Small intestine (tissue), 16 donors: ENCODE measurements at places on chromosomes 1 and 21.
A peak's percentile ranks its signal among the peaks of the same experiment; 100 is the strongest.

GRCh38 chr21:21605521-21605920 is 607.3 kb downstream of the NCAM2 start:
- DNase-seq, result no peak

- DNase-seq, result no peak
These were observed 10.1 kb downstream of the TRAF5 start for GRCh38 chr1:211336775-211337174.

- no peak for DNase-seq
These were observed 428.9 kb upstream of the C1orf87 start for GRCh38 chr1:60502506-60502905.

- no peak for DNase-seq
These were observed 7.0 kb upstream of the TNFRSF1B start for GRCh38 chr1:12159816-12160215.

- no peak for DNase-seq
These were observed 3.5 kb downstream of the TGFB2 start for GRCh38 chr1:218348628-218349071.

DNA sequence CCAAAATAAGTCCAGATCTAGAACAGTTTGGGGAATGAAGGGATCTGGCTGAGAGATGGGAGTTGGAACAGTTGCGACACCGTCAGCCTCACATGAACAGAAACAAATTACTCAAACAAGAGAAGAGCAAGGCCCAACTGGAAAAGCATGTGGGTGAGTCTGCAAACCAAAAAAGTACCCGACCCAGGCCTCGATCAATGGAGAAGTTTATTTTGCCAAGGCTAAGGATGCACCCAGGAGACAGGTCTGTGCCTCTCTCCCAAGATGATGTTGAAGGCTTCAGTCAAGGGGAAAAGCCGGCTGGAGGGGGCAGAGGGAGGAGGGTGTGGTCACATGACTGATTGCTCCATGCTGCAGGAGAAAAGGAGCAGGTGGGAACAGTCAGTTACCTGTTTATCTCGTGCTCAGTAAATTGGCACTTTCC is 42.3 kb downstream of the KRTAP10-1 start:
- peak; percentile 43 for DNase-seq

DNA sequence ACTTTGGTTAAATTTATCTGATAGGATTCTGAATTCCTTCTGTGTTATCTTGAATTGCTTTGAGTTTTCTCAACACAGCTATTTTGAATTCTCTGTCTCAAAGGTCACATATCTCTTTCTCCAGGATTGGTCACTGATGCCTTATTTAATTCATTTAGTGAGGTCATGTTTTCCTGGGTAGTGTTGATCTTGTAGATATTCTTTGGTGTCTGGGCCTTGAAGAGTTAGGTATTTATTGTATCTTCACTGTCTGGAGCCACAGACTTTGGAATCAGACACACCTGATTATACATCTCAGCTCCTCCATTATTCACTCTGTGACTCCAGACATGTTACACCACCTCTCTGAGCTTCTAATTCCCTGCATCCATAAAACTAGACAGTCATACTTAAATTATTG is 34.2 kb upstream of the ETS2 start:
- peak; percentile 92 for DNase-seq

DNA sequence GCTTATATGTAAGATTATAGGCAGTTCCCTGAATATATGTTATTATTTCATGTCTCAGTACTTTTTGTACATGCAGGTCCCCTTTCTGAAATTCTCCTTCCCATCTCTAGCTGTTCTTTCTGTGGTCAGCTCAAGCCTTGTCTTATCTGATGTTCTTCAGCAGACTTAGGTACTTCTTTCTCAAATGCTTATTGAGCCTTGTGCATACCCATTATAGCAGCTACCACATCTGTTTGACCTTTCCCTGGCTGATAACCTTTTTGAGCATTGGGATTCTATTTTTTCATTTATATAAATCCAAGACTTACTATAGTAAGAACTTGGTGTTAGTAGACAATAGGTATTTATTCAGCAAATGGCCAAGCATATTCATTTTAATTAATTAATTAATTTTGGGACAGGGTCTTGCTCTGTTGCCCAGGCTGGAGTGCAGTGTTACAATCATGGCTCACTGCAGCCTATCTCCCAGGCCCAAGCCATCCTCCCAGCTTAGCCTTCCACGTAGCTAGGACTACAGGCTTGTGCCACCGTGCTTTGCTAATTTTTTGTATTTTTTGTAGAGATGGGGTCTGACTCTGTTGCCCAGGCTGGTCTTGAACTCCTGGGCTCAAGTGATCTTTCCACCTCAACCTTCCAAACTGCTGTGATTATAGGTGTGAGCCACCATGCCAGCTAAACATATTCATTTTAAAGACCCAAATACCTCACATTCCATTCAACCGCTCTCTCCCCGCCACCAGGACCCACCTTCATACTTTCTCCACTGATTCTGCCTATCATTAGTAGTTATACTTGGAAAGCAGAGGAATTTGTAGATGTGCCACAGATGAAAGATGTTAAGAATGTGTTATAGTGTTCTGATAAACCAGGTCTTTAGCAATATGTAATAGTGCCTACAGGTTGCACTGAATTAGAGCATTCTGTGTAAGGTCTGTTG is 16.7 kb downstream of the TIPRL start:
- no peak for DNase-seq

- peak; percentile 80 for DNase-seq
These were observed 6.7 kb downstream of the LMO4 start for GRCh38 chr1:87335175-87335884.

- peak; percentile 36 for DNase-seq
These were observed 27.5 kb upstream of the SLAMF6 start for GRCh38 chr1:160550572-160551034.

DNA sequence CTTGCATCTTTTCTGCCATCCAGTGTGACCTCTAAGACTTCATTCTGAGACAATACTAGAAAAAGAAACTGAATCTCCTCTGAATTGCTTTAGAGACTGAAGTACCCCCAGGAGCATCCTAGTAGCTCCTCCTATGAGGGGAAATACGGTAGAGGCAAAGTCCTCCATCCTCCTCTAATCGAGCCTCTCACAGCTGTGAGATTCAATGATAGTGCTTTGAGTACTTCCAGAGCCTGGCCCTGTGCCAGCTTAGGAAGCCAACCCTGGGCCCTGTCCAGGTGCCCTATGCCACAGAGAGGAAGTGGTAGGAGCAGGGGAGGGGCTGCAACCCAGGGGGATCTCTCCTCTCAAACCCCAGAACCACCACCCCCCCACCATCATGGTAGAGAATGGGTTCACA is 10.7 kb downstream of the RORC start:
- no peak for DNase-seq

DNA sequence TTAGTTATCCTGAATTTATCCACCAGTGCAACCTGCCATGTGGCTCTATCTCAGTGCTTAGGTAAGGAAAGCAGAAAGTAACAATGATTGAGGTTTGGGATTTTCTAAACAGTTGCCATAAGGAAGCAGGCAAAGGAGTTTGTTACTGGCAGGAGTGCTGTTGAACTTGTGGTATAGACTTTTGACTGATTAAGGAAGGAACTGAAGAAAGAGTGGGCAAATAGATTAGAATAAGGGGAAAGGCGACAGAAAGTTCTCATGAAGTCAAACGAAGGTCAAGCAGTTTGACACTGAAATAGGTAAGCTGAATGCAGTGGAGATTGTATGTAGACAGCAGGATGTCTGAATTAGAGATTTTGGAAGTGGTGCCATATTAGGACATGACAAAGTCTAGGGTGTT is 24.2 kb upstream of the CR2 start:
- DNase-seq, result no peak

DNA sequence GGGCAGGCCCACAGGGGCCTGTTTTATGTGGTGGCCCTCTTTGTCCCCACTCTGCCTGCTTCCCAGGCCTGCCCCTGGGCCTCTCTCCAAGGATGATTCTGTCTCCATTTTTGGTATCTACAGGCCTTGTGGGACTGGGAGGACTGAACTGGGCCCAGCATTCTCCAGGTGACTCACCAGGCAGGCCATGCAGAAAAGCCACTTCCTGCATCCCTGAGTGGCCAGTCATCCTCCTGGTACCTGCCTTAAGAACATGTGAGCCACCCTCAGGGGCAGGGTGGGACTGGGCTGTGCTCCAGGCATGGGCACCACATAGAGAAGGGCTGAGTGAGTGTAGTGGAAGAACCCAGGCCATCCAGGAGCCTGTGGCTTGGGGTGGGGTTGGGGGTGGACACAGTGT is 20.0 kb upstream of the BCAR3 start:
- DNase-seq, result no peak

DNA sequence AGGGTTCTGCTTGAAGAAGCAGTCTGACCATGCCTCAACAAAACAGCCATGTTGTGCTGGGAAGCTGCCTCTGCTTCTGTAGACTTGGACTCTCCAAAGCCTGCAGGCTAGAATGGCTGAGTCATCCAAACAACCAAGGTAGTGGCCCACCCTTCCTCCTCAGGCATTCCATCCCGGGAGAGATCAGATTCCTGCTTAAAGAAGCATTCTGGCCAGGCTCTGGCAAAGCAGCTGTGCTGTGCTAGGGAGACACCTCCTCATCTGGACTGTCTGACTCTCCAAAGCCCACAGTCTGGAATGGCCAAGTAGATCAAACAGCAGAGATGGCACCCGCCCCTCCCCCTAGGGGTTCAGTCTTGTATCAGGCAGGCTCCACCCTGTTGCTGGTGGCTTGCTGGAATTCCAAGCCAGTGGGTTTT is 38.3 kb upstream of the F3 start:
- peak; percentile 29 for DNase-seq

GRCh38 chr1:209767706-209768105 is 11.9 kb downstream of the TRAF3IP3 start:
- DNase-seq, result no peak

DNA sequence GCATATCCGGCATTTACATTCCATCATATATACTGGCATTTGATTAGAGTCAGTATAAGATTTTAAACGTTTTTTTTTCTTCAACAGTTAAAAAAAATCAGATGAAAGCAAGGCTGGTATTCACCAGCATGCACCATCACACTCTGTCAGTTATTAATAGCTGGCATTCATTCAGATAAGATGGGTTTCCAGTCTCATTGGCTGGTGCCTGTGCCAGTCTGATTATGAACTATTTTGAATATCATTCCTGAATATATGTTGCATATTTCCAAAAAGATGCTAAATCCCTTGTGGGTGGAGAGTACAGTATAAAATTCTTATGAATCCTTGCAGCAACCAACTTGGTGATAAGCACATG is 211.7 kb downstream of the GPATCH2 start:
- DNase-seq, result no peak

GRCh38 chr1:44785029-44785380 is 3.0 kb downstream of the BEST4 start:
- DNase-seq, result no peak

GRCh38 chr1:84675106-84675505 is 15.2 kb downstream of the SSX2IP start:
- DNase-seq, result no peak

DNA sequence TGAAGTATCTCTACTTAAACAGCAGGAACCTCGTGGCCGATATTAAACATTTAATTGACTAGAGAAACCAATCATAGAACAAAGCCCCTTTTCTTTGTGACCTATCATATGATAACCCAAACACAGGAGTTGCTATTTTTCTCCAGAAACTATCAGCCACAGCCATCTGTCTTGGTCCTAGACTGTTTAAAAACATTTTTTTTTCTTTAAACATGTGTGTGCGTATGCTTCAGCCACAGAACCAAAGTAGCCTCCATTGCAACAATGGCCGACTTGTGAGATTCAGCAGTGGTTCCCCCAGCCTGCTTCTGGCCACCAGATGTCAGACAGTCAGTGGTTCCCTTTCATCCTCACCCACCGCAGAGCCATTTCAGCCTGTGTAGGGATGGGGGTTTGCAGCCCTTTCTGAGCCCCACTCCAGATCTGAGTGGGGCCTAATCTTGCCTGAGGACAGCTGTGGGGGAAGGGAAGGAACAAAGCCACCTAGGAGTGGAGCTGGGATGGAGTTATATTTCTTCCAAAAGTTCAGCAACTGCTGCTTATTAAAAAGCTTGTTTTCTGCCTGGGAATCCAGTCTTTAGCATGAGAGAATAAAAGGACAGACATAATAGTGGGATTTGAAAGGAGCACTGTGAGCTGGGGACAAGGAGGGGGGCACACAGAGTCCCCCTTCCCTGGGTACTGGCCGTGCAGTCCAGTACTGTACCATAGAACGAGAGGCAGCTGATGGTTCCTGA is 11.7 kb upstream of the IGSF3 start:
- no peak for DNase-seq

- no peak for DNase-seq
These were observed 138.3 kb downstream of the APP start for GRCh38 chr21:26032263-26032662.

GRCh38 chr1:93518516-93518915 is 70.6 kb downstream of the FNBP1L start:
- DNase-seq, result no peak

- DNase-seq, result no peak
These were observed 785 bp downstream of the ZNF697 start for GRCh38 chr1:119647228-119647733.

GRCh38 chr1:204468206-204468605 is 26.4 kb downstream of the PIK3C2B start:
- no peak for DNase-seq

DNA sequence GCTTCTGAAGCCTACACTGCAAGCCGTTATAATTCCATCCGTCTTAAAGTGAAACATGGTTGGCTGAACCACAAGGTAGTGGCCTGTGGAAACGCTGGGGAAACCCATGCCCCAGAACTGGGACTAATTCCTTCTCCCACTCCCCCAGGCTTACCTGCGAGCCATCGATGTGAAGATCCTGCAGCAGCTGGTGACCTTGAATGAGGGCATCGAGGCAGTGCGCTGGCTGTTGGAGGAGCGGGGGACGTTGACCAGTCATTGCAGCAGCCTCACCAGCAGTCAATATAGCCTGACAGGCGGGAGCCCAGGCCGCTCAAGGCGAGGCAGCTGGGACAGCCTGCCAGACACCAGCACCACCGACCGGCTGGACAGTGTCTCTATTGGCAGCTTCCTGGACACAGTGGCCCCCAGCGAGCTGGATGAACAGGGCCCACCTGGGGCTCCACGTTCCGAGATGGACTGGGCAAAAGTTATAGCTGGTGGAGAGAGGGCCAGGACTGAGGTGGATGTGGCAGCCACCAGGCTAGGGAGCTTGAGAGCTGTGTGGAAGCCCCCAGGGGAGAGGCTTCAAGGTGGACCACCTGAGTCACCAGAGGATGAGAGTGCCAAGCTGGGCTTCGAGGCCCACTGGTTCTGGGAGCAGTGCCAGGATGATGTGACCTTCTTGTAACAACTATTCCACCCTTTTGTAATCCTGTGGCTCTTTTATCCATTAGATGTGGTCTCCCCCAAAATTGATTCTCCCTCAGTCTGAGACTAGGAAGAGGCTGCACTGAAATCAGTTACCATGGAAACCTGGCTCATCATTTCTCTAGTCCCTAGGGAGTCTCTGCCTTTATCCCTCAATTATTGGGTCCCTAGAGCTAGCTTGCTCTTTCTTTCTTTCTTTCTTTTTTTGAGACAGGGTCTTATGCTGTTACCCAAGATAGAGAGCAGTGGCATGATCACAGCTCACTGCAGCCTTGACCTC is 16.7 kb downstream of the LURAP1 start:
- DNase-seq, result no peak

DNA sequence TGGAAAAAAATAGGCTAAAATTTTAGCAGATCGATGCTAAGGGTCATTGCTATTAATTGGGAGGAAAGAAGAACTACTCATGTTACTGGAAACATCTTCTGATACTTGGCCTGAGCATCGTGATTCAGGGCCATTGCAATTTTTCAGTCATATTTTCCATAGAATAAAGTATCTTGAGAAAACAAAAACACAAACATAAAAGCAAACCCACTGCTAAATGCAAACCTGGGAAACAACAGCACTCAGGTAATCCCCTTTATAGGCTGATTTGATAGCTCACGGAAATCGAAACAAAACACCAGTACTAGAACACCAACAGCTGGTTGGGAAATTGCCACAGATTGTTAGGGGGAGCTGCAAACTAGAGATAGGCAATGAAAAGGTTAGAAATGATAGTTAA is 172.9 kb upstream of the ESRRG start:
- DNase-seq, result no peak
